Vagina (tissue), 2 donors: ENCODE measurements at places on chromosomes 11 and 22. TPM values are rescaled to one million over a fixed set of nuclear protein-coding genes. Genes with fewer than 3 reads are reported as not detected.

The SHANK2 gene
- 11.0 TPM for total RNA-seq

The BATF2 gene
- not detected for total RNA-seq

The KRTAP5-7 gene
- total RNA-seq, result not detected

The KCTD14 gene
- total RNA-seq, result 2.9 TPM

The OR8G1 gene
- not detected for total RNA-seq

The SEPTIN5 gene
- total RNA-seq, result 67.3 TPM

The LMO2 gene
- total RNA-seq, result 26.5 TPM

The PGR gene
- 34.4 TPM for total RNA-seq

The NXPE1 gene
- total RNA-seq, result not detected

The KREMEN1 gene
- total RNA-seq, result 24.6 TPM

The RELA gene
- 59.2 TPM for total RNA-seq

The CRYBA4 gene
- total RNA-seq, result not detected

The DSCAML1 gene
- total RNA-seq, result 0.25 TPM

The OR51E2 gene
- total RNA-seq, result 0.98 TPM

The CCDC85B gene
- 76.4 TPM for total RNA-seq

The OR51D1 gene
- total RNA-seq, result not detected

The PGA4 gene
- 7.6 TPM for total RNA-seq

The MS4A5 gene
- not detected for total RNA-seq

The KCNE3 gene
- 5.2 TPM for total RNA-seq

The MIOX gene
- not detected for total RNA-seq

The UBASH3B gene
- total RNA-seq, result 2.2 TPM

The OR5J2 gene
- total RNA-seq, result not detected

The KCNK4 gene
- total RNA-seq, result 0.98 TPM

The CHID1 gene
- 72.9 TPM for total RNA-seq
